Osteoblast (primary cell): ENCODE measurements at places on chromosomes 16 and 17.

GRCh38 chr17:9079461-9080103, 58.3 kb downstream of the NTN1 start:
- H3K4me1 ChIP-seq, result no peaks in the 10 kb centered on the region
- H3K27me3 ChIP-seq, result no peaks in the 10 kb centered on the region
- H3K36me3 ChIP-seq, result no peaks in the 10 kb centered on the region

GRCh38 chr17:46002311-46002972, 3.4 kb downstream of the STH start:
- no peaks in the 10 kb centered on the region for H3K36me3 ChIP-seq
- no peaks in the 10 kb centered on the region for H3K27me3 ChIP-seq
- H3K27ac ChIP-seq, result no peak overlapping the region
- no peak overlapping the region for H3K4me3 ChIP-seq
- peaks cover 8% of the 10 kb centered on the region for H3K4me1 ChIP-seq

DNA sequence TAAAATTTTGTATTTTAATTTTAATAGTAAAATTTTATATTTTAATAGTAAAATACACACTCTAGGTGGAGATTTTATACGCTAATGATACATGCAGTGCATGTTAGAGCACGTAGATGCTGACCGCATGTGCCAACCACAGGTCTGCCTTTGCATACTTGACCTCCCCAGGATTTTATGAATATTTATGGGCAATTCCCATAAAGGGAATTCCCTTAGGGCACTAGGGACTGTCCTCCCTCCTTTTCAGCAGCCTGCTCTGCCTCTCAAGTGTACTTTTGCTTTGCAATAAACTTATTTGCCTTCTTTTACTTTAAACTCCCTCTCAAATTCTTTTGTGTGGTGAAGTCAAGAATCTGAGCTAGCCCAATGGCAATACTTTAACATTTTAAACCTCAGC, 217.7 kb upstream of the CDH8 start:
- H3K27ac ChIP-seq, result no peak overlapping the region
- H3K4me3 ChIP-seq, result no peak overlapping the region
- no peaks in the 10 kb centered on the region for H3K36me3 ChIP-seq
- H3K4me1 ChIP-seq, result no peaks in the 10 kb centered on the region
- DNase-seq, result no peak
- no peaks in the 10 kb centered on the region for H3K27me3 ChIP-seq

GRCh38 chr17:82153745-82154375, 55.8 kb upstream of the FASN start:
- no peak overlapping the region for H3K4me3 ChIP-seq
- H3K27ac ChIP-seq, result no peak overlapping the region
- peak; percentile 98 for DNase-seq
- no peaks in the 10 kb centered on the region for H3K27me3 ChIP-seq
- H3K4me1 ChIP-seq, result peaks cover 3% of the 10 kb centered on the region
- H3K36me3 ChIP-seq, result peaks cover 11% of the 10 kb centered on the region

GRCh38 chr17:27870345-27870744, 22.8 kb downstream of the LYRM9 start:
- no peak overlapping the region for H3K4me3 ChIP-seq
- DNase-seq, result no peak
- no peaks in the 10 kb centered on the region for H3K36me3 ChIP-seq
- H3K27me3 ChIP-seq, result no peaks in the 10 kb centered on the region

DNA sequence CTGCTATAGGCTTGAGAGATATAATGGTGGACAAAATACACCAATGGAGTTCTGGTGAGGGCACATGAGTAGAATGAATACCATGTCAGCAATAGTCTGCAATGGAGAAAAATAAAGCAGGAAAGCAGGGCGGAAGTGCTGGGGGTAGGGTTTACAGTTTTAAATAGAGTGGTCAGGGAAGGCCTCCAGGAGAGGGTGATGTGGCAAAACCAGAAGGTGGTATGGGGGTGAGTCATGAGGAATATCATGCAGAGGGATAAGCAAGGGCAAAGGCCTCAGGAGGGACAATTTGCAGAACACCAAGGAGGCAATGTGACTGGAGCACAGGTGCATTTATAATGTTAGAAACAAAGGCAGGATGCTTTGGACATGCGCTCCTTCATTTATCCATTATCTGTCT, 102.0 kb downstream of the ITFG1 start:
- no peak overlapping the region for H3K27ac ChIP-seq
- no peak for DNase-seq
- no peaks in the 10 kb centered on the region for H3K27me3 ChIP-seq
- H3K4me3 ChIP-seq, result no peak overlapping the region
- no peaks in the 10 kb centered on the region for H3K36me3 ChIP-seq
- H3K4me1 ChIP-seq, result no peaks in the 10 kb centered on the region
